ENCODE measurements at places on chromosomes 4 and X. TPM values are rescaled to one million over a fixed set of nuclear protein-coding genes. Genes with fewer than 3 reads are reported as not detected.

DNA sequence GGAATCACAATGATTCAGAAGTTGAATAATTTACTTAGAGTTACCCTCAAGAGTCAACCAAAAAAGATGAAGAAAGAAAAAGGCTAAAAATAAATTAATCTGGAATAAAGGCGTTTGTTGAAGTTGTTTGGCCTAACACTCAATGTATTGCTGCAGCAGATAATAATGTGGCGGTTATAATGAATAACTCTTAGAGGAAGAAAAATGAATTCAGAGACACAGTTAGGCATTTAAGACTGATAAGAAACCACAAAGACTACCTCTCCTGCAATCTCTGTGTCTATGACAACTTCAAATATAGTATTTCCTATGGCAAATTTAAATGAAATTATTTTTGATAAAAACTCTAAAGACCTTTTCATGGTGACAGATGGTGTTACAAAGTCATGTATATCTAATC, 1369.1 kb upstream of the AGA start:
- DNase-seq = no peak

- no peak for DNase-seq
Measured at GRCh38 chr4:138948918-138949317, 66.7 kb upstream of the NOCT start.

TRIM75 gene
- not detected for total RNA-seq

ZCCHC12 gene
- total RNA-seq = 0.29 TPM

GPR143 gene
- total RNA-seq = 10.9 TPM

GRCh38 chrX:6021316-6022091, 207.2 kb downstream of the NLGN4X start:
- no peak for DNase-seq

GRCh38 chr4:78512357-78512920, 39.1 kb upstream of the ANXA3 start:
- DNase-seq = no peak

Measured in glomerular endothelial cell (primary cell).